ENCODE measurements at places on chromosomes 5 and 9.

DNA sequence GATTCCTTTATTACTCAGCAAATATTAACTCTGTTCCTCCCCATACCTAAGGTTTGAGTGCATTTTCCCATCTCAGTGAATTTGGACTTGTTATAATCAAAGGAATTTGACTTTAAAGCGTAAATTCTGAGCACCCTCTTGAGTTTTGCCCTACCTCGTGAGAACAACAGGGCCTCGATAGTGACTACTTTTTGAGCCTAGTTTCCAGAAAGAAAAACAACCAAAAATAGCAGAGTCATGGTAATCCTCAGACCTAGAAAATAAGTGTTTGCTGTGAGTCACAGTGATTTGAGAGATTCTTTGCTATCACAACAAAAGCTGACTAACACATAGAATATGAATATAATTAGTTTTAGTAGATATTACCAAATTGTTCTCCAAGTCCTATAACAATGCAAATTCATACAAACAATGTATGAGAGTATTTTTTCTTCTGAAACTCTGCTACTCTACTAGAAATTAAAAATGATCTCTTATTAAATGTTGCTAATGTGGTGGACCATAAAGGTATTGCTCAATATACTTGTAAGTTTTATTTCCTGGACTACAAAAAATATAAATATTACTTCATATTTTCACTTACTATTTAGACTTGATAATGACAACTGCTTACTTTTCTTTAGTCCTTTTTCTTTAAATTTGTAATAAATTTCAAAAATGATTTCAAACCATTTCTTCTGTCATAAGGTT is 759.7 kb downstream of the BRINP1 start:
- no peak for DNase-seq

- no peak for DNase-seq
Measured at GRCh38 chr5:163529698-163530097, 24.3 kb downstream of the MAT2B start.

DNA sequence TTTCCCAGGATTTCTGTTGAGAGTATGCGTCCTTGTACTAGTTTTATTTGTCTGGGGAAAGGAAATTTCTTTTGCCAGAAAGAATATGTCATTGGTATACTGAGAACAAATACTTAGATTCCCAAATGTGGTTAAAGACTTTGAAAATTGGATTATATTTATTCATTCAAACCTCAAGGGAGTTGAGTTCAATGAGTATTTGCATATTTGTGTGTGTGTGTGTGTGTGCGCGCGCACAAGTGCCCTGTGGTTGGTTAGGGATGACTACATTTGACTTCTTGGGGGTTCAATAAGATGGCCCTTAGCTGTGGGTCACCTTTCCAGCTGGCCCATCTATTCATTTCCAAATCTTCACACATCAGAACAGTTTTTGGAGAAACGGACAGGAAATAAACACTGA is 4.9 kb downstream of the RXFP3 start:
- DNase-seq, result no peak

DNA sequence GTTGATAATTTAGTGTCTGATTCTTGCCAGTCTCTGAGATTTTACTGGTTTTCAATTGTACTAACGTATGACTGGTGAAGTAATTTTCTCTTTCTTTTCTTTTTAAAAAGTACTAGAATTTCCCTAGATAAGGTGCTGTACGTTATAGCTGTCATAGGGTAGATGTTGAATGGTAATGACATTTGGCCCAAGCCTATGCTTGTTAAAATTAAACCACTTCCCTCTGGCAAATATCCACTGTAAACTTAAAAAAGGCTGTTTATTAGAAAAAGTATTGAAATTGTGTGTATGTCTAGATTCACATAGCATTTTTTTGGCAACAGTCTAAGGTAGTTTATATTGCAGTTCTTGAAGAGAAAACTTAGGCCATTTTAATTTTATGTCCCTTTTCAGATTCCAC is 97.6 kb downstream of the NNT start:
- DNase-seq, result no peak

DNA sequence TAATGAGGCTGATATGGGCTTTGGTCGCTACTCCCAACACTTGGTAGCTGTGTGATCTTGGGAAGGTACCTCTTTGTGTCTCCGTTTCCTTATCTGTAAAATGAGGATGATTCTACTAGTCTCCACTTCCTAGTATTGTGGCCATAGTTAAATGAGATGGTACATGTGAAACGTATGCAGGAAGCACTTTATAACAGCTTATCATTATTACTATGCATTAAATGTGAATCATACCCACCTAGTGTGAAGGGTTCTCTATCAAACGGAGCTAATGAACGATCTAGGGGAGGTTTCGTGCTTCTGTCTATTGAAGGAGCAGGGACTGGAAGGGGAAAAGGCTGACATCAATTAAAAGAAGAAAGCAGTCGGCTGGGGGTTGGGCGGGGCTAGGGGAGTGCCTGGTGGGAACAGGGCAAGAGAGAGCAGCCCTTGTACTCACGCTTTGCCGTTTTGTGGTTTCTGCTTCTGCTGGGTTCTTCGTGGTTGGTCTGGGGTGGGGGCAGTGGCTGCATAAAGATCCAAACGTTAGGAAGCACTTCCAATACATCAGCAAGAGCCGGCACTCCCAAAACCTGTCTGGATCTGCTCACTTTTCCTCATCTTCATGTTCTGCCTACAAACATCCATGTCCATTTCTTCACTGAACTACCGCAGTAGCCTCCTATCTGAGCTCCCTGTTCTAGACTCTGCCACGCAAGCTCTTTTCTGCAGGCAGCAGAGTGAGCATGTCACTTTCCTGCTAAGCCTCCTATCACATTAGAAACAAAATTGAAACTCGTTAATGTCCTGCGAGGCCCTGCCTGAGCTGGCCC is 30.8 kb downstream of the LCP2 start:
- DNase-seq, result peak; percentile 42

DNA sequence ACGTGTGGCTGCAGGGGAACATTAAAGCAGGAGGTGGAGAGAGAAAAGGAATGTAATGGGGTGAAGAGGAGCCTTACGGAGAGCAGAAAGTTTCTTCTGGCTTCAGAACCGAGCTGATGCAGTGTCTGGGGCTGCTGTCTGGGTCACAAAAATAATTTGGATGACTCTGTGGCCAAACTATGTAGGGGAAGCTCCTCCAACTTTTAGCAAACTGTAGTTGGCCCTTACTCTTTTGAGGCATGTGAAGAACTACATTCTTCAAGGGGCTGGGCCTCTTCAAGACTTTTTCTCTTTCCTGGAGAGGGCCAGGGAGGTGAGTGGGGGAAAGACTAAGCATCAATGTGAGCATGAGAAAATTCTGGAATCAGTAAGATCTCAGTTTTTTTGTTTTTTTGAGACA is 31.9 kb upstream of the SPARC start:
- no peak for DNase-seq

GRCh38 chr9:36791222-36791950 is 218.7 kb downstream of the MELK start:
- DNase-seq, result no peak

DNA sequence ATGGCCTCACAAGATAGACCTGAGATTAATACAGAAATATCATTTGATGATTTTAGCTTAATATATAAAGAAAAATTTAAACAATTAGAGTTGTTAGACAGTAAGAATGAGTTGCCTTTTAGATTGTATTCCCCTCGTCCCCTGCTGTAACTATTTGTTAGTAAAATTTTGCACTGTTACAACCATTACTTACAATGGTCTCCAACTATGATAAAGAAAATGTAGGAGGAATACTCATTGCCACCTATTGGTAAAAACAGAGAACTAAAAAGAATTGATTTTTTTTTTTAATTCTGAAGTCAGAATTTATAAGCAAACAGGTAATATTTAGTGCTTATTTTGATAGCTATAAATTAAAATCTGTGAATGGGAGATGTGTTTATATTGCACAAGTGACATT is 937.6 kb downstream of the TLE4 start:
- no peak for DNase-seq

- DNase-seq, result no peak
Measured at GRCh38 chr9:99079542-99079941, 25.4 kb upstream of the TGFBR1 start.

DNA sequence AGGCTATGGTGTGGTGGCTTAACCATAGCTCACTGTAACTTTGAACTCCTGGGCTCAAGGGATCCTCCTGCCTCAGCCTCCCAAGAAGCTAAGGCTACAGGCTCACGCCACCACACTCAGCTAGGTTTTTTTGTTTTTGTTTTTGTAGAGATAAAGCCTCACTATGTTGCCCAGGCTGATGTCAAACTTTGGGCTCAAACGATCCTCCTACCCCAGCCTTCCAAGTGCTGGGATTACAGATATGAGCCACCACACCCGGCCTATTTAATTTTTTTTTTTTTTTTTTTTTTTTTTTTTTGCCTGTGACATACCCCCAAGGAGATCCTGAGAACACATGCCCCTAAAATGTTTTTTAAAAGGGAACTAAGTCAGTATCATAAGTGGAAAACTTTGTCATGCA is 10.4 kb downstream of the FUBP3 start:
- DNase-seq, result no peak
